Occipital lobe (tissue), 3 donors: ENCODE measurements at places on chromosomes 2 and 18. TPM values are rescaled to one million over a fixed set of nuclear protein-coding genes. Genes with fewer than 3 reads are reported as not detected.

CELF4 gene
- total RNA-seq = 60.7 TPM

RAD51AP2 gene
- 0.47 TPM for total RNA-seq

ANKAR gene
- total RNA-seq = 55.4 TPM

NTSR2 gene
- 0.31 TPM for total RNA-seq

RALB gene
- 35.6 TPM for total RNA-seq
